ENCODE measurements at places on chromosomes 13 and 19. TPM values are rescaled to one million over a fixed set of nuclear protein-coding genes. Genes with fewer than 3 reads are reported as not detected.

- DNase-seq = peak; percentile 96
These were observed 4.8 kb downstream of the SPHK2 start for GRCh38 chr19:48624067-48624594.

DNA sequence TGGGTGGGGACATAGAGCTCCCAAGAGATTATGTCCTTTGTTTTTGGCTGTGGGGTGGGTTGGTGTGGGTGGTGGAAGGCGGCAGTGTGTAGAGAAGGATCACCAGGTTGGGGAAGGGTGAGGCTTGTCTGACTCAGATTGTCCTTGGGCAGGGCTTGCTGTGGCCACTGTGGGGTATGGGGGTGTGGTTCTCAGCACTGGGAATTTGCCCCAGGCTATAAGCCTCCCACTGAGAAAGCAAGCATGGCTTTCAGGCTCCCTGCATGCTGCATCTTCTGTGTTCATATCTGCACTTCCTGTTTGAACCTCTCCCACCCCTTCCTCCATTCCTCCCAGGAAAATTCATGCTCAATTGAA is 34.9 kb downstream of the DNAJC15 start:
- peak; percentile 94 for DNase-seq

DNA sequence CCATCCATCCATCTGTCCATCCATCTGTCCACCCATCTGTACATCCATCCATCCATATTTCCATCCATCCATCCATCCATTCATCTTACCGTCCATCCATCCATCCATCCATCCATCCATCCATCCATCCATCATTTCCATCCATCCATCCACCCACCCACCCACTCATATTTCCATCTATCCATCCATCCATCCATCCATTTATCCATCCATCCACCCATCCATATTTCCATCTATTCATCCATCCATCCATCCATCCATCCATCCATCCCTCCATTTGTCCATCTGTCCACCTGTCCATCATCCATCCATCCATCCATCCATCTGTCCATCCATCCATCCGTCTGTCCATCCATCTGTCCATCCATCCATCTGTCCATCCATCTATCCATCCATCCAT is 20.3 kb upstream of the EMC10 start:
- no peak for DNase-seq

PBX4 gene
- total RNA-seq = 0.09 TPM

DNA sequence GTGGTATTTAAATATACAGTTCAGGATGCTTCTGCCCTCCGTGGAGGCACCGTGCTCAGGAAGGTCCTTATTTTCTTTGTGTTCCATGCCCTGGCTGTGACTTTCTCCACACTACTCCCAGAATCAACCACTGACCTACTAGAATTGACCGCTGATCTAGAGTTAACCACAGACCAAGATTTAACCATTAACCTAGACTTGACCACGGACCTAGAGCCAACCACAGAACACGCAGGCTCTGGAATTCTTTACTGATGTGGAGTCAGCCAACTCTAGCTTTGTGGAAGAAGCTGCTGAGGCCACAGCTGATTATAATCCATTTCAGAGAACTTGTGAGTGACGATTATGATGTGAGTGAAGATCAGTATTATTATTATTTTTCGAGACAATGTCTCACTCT is 18.0 kb downstream of the GTF2F2 start:
- DNase-seq = no peak

SHC2 gene
- total RNA-seq = not detected

ZNF772 gene
- 4.1 TPM for total RNA-seq

DNA sequence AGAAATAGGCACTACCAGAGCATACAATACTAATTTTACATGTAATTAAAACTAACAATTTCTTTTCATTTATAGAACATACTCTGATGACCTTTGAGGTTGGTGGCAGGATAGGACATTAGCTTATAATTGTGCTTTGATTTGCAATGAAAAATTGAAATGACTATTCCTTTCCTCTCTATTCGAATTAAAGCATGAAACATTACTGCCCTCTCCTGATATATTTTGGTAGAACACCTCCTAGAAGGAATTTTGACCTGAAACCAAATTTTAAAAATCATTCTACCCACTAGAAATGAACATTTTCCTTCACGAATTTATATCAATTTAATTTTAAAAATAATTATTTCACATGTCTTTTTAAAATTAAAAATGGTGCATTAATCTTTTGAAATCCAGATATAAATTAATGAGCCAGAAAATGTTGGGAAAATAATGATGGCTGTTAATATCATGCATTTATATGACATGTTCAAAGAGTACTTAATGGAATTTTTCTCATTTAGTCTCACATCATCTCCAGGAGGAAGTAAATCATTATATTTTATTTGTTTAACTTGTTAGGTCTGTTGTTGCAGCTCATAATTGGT is 556.3 kb upstream of the ARGLU1 start:
- no peak for DNase-seq

DNA sequence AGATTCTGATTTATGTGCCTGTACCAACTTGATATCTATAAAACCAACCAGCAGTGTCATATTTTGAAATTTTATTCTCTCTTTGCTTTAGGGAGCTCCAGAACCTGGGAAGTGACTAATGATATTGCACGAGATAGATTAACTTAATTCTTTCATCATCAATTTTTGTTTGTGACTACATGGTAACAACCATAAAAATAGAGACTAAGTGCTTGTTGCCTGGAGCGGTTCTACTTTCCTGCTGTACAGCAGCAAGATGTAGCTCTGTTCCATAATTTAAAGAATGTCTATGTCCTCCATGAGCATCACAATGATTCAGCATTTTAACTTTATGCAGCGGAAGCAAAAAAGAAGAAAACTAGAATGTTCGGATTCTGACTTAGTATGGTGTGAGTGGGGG is 275.6 kb downstream of the KLF5 start:
- DNase-seq = no peak

All from SJSA1 (cell line).